ENCODE measurements at places on chromosomes 1 and 21.

GRCh38 chr1:90959352-90960206, 62.3 kb downstream of the ZNF644 start:
- DNase-seq: no peak

GRCh38 chr1:238177351-238177750, 286.6 kb upstream of the ZP4 start:
- DNase-seq: no peak

DNA sequence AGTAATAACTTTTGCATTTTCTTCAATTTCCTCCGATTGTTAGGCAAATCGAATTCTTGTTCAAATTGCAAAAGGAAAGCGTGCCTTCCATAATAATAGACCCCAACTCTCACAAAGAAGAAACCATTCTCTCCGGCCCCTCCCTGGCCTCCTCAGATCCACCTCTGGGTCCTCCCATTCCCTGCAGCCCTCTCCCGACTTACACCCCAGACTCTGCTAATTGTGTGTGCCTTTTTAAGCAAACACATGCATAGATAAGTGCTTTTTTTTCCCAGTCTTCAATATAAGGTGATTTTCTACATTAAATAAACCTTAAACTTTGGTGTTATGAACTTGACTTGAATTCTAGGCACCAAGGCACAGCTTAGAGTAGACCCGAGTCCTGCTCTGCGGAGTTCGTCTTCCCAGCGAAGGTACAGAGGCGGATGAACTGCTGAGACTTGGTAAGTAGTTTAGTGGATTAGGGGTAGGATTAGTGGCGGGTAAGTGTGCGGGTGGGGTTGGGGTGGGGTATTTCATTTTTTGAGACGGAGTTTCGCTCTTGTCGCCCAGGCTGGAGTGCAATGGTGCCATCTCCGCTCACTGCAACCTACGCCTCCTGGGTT, 1.5 kb downstream of the L1TD1 start:
- no peak for DNase-seq

DNA sequence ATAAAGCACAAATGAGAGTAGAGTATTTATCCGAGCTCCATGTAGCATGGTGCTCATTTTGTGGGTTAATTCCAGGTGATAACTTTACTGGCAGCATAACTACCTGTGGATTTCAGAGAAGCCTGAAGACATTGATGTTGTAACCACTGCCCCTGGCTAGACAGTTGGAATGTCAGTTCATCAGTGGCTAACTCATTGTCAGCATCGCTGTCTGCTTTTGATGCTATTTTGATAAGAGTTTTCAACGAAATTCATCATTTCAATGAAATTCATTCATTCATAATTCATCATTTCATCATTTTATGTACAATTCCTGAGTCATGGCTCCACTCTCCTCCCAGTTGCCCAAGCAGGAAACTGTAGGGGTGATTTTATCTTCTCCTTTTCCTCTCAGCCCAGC, 34.4 kb downstream of the HSD3B1 start:
- DNase-seq: no peak

All from activated naive CD4-positive, alpha-beta T cell (primary cell).